ENCODE measurements at places on chromosomes 1 and 21.
A peak's percentile ranks its signal among the peaks of the same experiment; 100 is the strongest.

GRCh38 chr1:58792846-58793245, 9.0 kb upstream of the JUN start:
- no peak for DNase-seq

DNA sequence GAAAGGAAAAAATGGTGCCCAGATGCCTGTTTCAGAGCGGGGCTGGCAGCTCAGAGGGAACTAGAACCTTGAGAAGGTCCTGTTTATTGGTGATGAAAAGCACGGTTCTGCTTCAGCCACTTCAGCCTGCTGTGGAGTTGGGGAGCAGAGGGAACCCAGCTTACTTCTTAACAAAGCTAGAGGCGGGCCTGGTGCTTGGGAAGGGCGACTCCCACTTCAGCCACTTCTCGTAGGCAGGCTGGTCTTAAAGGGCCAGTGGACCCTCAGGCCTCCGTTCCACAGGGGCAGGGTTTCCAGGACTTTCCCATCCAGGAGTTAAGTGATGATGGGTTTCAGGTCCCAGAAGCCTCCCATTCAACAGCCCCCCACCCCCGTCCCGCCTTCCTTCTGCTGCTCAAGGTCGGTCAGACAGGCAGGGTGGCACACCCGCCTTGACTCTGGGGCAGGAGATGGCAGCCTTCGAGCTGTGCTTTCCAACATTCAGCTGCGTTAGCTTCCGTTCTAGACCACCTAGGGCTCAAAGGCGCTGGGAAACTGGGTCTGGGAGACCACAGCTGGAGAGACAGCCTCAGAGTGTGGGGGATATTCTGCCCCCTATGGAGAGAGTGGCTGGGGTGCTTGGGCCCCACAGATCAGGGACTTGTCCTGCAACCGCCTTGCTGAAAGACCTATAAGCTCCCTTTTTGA, 3.4 kb downstream of the RUNX3 start:
- no peak for DNase-seq

DNA sequence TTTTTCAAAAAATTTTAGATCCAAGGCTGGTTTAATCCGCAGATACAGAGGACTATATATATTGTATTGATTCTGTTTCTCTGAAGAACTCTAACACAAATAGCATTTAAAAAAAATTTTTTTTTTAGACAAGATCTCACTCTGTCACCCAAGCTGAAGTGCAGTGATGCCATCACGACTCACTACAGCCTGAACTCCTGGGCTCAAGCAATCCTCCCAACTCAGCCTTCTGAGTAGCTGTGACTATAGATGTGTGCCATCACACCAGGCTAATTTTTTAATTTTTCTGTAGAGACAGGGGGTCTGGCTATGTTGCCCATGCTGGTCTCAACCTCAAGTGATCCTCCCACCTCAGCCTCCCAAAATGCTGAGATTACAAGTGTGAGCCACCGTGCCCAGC, 3.0 kb downstream of the ANKRD45 start:
- DNase-seq: no peak

DNA sequence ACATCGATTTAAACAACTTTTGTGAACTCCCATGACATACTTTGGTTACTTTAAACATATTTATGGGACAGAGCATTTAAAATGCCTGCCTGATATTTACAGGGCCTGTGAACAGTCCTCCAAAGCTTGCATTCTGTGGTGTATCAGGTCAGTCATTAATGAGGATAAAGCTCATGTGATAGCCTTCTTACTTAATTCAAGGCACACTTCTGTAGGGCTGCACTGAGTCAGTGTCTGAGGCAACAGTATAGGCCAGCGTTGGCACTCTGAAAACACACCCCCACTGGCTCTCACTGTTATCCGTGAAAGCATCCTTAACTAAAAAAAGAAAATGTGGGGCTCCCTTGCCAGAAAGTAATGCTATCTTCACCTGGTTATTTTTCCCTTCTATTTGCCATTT, 200.0 kb downstream of the NFIA start:
- no peak for DNase-seq

- no peak for DNase-seq
These were observed at the start of gene TRABD2B for GRCh38 chr1:47997289-47998200. Gene TRABD2B, minus strand, starts transcription at chr1:47997385.

DNA sequence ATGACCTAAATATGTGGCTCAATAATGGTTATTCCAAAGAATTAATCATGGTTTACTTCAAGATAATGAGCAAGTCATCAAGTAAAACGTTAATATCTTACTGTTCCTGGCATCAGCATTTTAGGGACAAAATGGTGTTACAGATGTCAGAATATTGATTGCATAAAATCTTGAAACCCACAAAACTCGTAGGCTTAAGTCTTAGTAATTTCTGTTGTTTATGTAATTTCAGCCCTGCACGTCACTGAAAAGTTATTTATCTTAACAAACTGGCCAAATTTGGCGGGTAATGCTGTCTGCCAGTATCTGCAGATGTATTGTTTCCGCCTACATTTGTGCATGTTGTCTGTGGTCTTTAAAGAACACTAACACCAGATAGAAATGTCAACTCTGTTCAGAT, 25.8 kb downstream of the CDC7 start:
- no peak for DNase-seq

- DNase-seq: no peak
These were observed 57.4 kb downstream of the ARID4B start for GRCh38 chr1:235270625-235271024.

- DNase-seq: no peak
These were observed 536 bp downstream of the HMGCL start for GRCh38 chr1:23824711-23825075.

DNA sequence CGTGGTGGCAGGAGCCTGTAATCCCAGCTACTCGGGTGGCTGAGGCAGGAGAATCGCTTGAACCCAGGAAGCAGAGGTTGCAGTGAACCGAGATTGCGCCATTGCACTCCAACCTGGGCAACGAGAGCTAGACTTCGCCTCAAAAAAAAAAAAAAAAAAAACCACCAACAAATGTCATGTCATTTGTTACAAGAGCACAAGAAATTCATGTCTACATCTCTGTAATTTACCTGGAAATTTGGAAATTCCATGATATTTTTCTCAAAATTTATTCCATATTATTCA, 16.5 kb upstream of the VPS45 start:
- no peak for DNase-seq

DNA sequence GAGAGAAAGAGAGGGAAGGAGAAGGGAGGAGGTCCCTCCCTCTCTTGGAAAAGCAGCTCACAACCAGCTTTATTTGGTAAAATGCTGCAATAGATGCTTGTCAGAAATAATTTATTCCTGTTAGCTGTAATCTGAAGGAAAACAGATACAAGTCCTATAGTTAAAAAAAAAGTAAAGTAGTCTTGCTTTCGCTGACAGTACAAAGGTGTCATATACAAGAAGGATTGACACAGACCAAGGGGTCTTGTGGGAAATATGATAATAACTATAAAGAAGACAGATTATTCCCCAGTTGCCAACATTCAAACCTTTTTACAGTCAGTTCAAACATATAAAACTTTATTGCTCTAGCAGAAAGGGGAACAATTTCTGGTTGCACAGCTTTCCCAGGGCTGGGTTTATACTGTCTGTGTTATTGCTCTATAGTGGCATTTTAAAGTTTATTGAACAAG, 145.0 kb downstream of the PBX1 start:
- DNase-seq: no peak

DNA sequence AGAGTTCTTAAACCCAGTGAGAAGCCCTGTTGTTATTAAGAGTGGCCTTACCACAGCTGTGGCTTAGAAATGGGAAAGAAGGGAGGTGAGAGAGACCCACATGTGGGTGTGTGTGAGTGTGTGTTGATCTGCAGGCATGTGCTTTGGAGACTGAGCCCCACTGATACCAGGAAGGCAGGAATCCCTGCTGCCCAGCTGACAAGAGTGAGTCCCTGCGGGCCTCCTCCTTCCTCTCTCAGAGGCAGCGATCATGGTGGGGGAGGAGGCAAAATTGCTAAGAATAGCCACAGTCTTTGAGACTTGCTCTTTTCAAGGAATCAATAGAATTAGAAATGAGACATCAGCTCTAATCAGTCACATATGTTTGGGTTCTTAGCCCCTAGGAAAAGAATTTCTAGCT, 87.0 kb upstream of the WARS2 start:
- DNase-seq: no peak

- DNase-seq: no peak
These were observed 7.6 kb upstream of the C4BPB start for GRCh38 chr1:207081088-207081487.

DNA sequence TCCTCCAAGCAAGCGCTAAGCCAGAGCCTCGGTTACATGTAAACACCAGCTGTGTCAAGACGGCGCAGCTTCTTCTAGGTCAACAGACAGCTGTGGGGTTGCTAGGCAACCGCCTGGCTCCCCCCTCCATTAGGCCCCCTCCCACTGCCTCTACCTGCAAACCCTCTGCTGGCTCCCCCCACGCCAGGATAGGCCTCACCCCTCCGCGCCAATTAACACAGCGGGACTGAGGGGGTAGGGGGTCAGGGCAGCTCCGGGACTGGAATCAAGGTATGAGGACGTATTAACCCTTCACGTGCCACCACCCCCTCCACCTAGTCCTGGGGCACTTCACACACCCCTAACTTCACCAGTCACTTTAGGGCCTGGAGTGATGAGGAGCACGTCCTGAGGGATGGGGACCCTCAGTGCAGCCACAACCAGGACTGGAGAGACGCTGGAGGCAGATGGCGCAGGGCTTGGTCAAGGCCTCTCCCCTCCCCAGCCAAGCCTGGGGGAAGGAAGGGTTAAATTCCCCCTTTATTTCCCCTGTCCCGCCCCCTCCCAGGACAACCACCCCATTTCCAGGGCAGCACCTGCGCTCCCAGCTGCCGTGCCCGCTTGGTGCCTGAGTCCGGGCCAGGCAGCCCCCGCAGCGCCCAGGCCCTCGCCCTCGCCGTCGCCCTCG, 37.4 kb upstream of the WASF2 start:
- no peak for DNase-seq

DNA sequence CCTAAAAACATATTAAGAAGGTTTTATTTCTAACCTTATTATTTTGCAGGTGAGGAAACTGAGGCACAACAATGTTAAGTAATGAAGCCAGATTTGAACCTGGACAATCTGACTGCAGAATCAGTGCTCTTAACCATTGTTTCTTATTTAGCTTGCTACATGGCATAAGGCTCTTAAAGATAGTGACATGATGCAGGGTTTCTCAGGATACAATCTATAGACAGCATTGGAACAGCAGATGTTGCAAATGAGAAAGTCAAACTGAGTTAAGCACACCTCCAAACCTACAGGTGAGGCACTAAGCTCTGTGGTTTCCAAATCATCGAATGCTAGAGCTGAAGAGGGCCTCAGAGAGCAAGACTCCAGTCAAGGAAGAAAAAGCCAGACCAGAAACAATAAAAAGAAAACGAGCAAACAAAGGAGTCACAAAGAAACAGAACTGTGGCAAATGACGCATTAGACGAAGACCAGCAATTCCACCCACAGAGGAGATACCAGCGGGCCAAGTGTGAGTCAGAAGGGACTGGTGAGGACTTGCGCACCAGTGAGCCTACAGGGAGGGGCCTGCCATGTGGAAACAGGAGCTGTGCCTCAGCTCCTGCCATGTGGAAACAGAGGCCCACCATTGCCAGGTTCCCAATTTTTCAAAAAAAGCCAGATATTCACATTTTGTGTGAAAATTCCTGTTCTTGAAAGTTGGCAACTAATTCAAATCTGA, 14.4 kb downstream of the CD58 start:
- peak; percentile 96 for DNase-seq

DNA sequence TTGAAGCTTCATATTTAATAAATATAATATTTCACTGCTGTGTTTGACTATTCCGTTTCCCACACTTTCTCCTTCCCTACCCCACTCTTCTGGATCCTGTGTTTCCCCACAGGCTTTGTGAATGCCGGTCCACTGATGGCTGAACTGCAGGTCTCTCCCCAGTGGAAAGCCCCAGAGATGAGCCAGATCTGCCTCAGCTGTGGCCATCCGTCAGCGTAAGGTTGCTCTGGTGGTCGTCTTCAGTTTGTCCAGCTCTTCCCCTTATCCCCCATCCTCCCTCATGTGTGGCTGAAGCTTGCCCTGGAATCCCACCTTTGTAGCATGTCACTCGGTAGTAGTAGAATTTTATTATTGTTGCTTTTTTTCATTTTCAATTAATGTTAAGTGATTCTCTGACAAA, 11.4 kb downstream of the SMAP2 start:
- DNase-seq: no peak

GRCh38 chr1:92709738-92710137, 75.2 kb downstream of the EVI5 start:
- no peak for DNase-seq

- no peak for DNase-seq
These were observed 25.6 kb downstream of the S100A10 start for GRCh38 chr1:151968058-151968457.

DNA sequence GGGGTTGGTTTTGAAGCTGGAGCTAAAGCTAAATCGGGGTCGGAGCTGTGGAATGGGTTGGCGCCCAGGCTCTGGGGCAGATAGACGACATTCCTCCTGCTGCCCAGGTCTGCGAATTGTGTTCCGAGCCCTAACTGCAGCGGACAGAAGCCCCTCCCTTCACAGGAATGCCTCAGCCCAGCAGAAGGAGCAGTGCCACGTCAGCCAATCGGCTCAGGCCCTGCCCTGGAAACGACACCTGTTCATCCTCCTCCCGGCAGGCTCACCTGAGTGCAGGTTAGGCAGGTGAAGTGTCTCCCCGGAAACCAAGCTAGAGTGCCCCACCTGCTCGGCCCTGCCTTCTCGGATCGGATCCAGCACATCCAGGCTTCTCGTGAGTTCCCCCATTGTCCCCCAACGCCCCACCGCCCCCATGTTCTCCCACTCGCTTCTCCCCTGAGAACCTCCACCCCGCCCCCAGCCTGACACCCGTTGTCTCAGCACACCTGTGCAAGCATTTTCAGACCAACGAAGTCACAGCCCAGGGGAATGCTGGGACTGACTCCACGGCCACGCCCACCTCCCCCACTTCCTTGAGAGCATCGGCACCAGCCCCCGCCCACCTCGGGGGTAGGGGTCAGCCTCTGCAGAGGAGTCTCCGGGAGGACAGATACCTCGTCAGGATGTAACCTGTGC, 775 bp downstream of the TMEM125 start:
- DNase-seq: no peak

- no peak for DNase-seq
These were observed 186.4 kb downstream of the ZBTB18 start for GRCh38 chr1:244237445-244237844.

GRCh38 chr1:11273595-11274234, 717 bp downstream of the UBIAD1 start:
- no peak for DNase-seq
